ENCODE measurements at places on chromosomes 6 and 20.
A peak's percentile ranks its signal among the peaks of the same experiment; 100 is the strongest.

DNA sequence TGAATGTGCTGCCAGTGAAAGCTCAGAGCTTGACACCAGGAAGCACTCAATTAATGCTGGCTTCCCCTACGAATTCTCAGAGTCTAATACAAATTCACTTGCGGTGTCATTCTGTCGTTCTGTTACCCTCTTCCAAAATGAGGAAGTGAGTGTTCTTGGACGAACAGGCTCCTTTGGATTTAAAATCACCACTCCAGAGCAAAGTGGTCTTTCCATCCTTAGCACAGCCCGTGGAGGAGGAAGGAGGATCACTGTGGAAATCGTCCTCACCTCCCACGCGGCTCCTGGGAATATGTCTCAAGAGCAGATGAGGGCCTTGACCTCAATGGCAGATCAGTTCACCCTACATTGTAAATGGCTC lies 41.7 kb downstream of the RIOK1 start:
- no peak for DNase-seq

DNA sequence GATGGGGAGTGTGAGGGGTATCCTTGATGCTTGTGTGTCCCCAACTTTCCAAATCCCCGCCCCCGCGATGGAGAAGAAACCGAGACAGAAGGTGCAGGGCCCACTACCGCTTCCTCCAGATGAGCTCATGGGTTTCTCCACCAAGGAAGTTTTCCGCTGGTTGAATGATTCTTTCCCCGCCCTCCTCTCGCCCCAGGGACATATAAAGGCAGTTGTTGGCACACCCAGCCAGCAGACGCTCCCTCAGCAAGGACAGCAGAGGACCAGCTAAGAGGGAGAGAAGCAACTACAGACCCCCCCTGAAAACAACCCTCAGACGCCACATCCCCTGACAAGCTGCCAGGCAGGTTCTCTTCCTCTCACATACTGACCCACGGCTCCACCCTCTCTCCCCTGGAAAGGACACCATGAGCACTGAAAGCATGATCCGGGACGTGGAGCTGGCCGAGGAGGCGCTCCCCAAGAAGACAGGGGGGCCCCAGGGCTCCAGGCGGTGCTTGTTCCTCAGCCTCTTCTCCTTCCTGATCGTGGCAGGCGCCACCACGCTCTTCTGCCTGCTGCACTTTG lies at the start of gene TNF:
Gene TNF (plus strand): TSS at position 231 of the 567 bp plus-strand sequence. CDS start 177 bp downstream, at position 408.
- DNase-seq: peak; percentile 91

- DNase-seq: no peak
These were observed 110.7 kb downstream of the ZDHHC14 start for GRCh38 chr6:157491571-157492232.

- peak; percentile 46 for DNase-seq
These were observed 4.8 kb upstream of the SOX4 start for GRCh38 chr6:21588481-21589351.

GRCh38 chr6:41392246-41392645 lies 56.8 kb downstream of the NCR2 start:
- DNase-seq: no peak

- DNase-seq: no peak
These were observed 248.0 kb downstream of the CDH26 start for GRCh38 chr20:60206259-60206658.

DNA sequence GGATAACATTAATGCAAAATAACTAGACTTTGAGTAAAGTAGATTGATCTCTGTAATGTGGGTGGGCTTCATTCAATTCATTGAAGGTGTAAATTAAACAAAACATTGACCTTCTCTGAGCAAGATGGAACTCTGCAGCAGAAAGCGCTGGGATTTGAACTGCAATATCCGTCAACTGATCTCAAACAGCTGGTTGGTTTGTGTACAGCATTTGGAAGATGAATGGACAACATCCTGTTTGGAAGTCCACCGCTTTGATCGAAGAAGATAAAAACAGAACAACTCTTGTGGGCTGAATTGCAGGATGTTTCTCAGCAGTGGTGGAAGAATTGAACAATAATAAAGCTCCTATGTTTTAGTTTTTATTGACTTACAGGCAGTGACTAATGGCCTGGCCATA lies 20.6 kb downstream of the HLA-C start:
- DNase-seq: no peak

- DNase-seq: no peak
These were observed 160.0 kb upstream of the RALGAPA2 start for GRCh38 chr20:20872428-20872827.

GRCh38 chr6:7172649-7173048 lies 64.9 kb downstream of the RREB1 start:
- no peak for DNase-seq

- no peak for DNase-seq
These were observed 34.3 kb upstream of the MLN start for GRCh38 chr6:33837971-33838665.

- no peak for DNase-seq
These were observed 76.0 kb upstream of the ADTRP start for GRCh38 chr6:11854408-11855165.

- DNase-seq: no peak
These were observed 57.2 kb downstream of the GFRA4 start for GRCh38 chr20:3606021-3606420.

DNA sequence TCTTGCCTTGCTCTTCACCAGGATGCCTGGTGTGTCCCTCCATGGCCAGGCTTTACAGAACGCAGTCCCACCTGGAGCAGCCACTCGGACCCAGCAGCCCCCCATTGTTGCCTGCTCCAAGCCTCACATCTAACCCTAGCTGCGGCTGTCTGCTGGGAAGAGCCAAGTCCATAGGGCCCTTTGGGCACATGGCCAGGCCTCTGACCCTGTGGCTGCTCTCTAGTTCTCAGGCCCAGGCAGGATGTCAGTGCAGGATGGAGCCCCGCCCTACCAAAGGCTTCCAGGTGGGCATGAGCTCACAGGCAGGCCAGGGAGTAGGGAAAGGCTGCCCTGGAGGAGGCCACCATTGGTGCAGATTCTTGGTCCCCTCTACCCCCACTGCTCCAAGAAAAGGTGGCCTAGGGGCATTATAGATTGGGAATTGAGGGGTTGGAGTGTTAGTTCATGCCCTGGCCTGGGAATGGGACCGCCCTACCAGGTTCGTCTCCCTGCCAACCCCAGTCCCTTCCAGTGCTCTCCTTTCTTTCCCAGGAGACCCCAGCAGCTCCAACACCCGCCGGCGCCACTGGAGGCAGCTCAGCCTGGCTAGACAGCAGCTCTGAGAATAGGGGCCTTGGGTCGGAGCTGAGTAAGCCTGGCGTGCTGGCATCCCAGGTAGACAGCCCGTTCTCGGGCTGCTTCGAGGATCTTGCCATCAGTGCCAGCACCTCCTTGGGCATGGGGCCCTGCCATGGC lies 18.7 kb downstream of the MAVS start:
- DNase-seq: no peak

DNA sequence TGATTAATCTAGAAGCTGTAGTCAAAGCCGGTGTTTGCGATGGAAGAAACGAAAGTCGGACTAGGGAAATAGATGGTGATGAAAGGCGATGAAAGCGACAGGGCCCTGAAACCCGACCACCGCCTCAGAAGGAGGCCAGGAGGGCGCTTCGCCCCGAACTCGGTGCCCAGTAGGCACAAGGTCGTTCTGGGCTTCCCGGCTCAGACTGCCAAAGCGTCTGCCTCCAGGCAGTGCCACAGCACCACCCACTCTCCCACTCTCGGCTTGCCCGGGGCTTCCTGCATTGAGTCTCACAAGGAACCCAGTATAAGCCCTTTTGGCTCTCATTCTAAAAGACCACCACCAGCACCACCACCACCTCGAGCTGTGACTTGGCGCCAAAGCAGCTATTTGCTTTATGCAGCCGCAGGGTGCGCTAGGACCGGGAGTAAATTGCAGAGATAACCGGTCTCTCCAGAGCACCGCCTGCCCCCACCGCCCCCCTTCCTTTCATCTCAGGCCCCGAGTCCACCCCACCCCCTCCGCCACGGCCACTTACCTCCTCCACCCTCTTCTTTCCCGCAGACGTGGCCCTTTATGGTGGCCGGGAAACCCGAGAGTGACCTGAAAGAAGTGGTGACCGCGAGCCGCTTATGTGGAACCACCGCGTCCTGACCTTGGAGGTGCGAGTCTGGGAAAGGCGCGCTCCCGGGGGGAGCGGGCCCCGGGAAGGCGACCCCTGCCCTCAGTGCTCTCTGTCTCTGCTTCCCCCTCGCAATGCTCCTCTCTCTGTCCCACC lies 2.4 kb downstream of the TCF21 start:
- DNase-seq: no peak

GRCh38 chr6:51098246-51098645 lies 279.6 kb downstream of the TFAP2B start:
- no peak for DNase-seq

DNA sequence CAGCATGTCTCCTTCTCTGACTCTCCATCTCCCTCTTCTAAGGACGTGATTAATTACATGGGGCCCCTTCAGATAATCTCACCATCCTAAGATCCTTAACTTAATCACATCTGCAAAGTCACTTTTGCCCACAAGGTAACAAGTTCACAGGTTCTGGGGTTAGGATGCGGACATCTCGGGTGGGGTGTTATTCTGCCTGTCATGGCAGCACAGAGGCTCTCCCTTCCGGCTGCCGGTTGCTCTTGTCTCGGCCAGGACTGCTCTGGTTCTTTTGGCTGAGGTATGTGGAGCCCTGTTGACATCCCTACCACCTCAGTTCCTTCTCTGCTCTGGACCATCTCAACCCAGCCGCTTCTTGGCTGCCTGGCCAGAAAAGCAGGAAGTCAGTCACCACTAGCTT lies 4.2 kb upstream of the CST11 start:
- DNase-seq: no peak

GRCh38 chr20:54515793-54516628 lies 40.6 kb downstream of the DOK5 start:
- DNase-seq: no peak

DNA sequence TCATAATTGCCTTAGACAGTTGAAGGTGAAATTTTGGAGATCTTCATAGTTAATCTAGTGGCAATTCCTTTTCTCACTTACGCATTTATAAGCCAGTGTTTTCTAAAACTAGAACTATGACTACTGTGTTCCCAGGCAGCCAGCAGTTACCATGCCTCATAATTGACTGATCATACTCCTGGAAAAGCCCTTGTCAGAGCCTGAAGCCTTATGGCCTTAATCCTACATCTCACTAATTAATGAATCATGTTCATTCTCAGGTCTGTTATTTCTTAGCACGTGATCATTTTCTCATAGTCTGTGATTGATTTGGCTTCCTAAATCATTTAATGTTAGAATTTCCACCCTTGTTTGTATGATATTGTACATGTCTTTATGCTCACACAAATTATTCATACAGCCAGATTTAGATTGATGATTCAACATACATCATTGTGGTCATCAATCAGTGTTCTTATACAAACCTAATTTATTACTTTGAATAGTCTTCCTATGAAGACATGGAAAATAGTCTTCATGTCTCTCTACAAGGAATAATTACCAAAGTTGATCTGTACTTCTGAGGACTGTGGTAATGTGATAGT lies 132.6 kb upstream of the ASCC3 start:
- no peak for DNase-seq

GRCh38 chr6:30005482-30005881 lies 55.6 kb upstream of the POLR1H start:
- no peak for DNase-seq

All from CD4-positive, alpha-beta T cell treated with Interleukin-15 for 1 hour (primary cell).